ENCODE measurements at places on chromosomes 16 and 17.
A peak's percentile ranks its signal among the peaks of the same experiment; 100 is the strongest.

DNA sequence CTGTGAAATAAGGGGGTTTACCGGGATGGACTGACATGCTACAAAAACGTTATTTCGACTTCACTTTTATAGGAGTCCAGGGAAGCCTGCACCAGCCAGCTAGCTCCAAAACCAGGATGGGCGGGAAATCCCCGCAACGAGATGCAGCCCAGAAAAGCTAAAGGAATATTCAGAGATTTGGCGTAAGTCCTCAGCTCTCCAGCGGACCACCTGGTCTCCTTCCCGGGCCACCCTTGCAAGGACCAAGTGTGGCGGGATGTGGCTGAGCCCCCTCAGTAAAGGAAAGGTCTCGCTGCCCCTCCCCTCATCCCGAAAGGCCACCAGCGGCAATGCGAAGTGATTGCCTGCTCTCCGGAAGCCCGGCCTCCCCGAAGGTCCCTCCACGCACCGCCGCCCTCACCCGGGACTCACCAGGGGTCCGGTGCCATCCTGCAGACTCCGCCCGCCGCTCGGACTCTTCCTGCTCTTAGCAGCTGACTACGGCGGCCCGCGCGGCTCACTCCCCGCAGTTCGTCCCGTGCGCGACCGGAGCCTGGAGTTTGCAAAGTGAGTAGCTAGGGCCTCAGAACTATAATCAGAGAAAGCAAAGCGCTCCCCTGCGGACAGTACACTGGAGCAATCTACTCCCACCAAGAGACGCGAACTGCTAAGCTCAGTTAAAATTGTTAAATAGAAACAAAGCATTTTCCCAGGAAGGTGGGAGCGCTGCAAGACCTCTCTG, at the start of gene STX8:
TSS of gene STX8 (minus strand) at position 440 of the 721 bp plus-strand sequence. CDS start at position 428, 12 bp downstream.
- DNase-seq: peak; percentile 69

DNA sequence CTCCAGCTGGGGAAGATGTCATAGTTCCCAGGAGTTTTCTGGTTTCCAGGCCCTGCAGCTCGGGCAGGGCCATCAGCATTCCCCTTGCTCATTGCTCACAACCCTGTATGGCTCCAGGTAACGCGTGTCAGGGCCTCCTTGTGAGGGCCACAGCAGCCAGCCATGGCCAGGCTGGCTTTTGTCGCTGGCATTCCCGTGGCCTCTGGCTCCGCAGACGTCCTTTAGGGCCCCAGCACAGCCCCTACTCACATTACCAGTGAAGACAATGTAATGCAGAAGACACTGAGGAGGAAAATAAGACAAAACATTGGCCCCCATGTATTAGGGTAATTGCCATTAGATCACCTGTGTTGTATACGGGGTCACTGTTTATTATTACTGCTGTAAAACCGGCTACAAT, 1799.0 kb downstream of the TP53TG3F start:
- no peak for DNase-seq

GRCh38 chr16:17194190-17194780, 276.5 kb downstream of the XYLT1 start:
- DNase-seq: peak; percentile 19

GRCh38 chr17:10779609-10780008, 24.3 kb downstream of the TMEM238L start:
- no peak for DNase-seq

- DNase-seq: no peak
Measured at GRCh38 chr17:5707482-5707881, 123.2 kb upstream of the NLRP1 start.

DNA sequence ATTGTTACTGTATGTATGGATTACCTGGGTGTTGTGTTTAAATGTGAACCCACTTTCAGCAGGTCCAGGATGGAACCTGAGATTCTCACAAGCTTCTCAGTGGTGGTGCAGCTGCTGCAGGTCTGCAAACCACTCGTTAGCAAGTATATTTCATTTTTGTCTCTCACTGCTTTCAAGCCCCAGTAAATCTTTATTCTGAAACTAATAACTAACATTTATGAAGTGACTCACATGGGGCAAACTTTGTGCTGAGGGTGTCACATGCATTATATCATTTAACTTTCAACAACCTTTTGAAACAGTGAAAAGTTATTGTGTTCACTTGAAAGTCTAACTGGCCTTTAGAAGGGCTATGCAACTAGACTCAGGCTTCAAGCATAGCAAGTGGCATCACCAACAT, 98.9 kb upstream of the DYNLRB2 start:
- DNase-seq: no peak

- DNase-seq: no peak
Measured at GRCh38 chr17:27810211-27810901, 10.0 kb upstream of the NOS2 start.

- no peak for DNase-seq
Measured at GRCh38 chr17:83080858-83081683, 1.7 kb downstream of the METRNL start.

DNA sequence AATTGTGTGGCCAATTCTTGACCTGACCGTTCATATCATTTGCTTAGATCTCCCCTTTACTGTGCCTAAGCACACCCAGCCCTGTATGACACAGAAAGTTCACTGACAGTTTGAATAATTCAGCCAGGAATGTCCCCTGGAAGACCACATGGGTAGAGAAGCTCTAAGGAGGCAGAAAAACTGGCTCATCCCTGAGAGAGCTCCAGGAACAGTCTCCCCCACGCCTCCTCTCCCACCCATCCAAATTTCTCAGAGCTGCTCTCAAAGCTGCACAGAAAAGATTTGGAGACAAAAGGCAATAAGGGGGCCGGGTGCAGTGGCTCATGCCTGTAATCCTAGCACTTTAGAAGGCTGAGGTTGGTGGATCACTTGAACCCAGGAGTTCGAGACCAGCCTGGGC, 11.2 kb downstream of the PRAC1 start:
- DNase-seq: no peak

- no peak for DNase-seq
Measured at GRCh38 chr17:49513641-49514040, 18.5 kb downstream of the NGFR start.

DNA sequence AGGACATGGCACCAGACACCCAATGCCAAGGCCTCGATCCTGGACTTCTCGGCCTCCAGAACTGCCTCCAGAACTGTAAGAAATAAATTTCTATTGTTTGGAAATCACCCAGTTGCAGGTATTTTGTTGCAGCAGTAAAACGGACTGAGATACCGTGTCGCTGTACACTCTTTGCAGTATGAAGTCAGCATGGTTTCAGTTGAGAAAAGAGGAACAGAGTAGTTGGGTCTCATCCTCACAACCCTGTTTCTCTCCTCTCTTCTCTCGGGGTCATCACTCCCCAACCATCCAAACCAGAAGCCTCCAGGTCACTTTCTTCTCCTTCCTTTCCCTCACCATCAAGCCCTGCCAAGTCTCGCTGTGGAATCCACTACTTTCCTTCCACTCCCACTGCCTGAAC, 77.8 kb downstream of the ADCY9 start:
- no peak for DNase-seq

Data from stimulated activated CD4-positive, alpha-beta T cell treated with anti-CD3 and anti-CD28 coated beads, Interleukin-1b, Interleukin-23, amount 100 ng/mL, for 1 hour (primary cell).